Activated T-cell treated with anti-CD3 and anti-CD28 coated beads, Interleukin-2, amount 50 U/mL, for 4 hours (primary cell): ENCODE measurements at places on chromosomes 5 and 9. TPM values are rescaled to one million over a fixed set of nuclear protein-coding genes. Genes with fewer than 3 reads are reported as not detected.

GRCh38 chr5:58318468-58318867 is 141.4 kb downstream of the PLK2 start:
- no peak for DNase-seq

DNA sequence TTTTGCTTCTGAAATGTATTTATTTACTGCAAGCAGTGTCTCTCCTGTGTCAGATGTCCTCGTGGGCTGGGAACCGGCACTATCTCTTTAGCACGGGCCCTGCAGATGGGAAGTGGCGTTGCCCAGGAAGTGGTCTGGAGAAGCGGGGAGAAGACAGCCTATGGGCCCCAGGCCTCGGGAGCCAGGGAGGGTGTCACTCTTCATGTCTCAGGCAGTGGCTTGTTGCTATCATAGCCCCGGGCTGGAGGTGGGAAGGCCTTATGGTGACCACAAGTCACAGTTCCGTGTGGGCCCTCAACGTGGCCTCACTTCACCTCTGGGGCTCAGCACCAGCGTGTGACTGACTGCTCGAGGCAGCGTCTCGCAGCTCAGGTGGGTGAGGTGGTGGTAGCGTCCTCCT is 41.4 kb downstream of the SYK start:
- no peak for DNase-seq

DNA sequence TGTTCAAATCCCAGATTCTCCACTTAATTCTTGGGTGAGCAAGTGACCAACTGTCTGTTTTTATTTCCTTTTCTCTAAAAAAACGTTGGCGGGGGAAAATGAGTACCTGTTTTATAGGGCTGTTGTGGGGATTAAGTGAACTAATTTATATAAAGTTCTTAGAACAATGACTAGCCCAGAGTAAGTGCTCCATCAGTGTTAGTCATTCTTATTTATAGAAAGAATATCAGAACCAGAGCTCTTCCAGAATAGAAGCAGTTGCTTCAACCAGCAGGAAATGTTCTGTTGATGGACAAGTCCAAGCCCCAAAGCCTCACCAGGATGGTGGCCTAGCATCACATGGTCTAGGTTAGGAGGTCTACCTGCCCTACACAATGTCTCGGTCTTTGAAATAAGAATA is 379.2 kb downstream of the ACTL7B start:
- no peak for DNase-seq

GRCh38 chr5:154534457-154535050 is 56.5 kb upstream of the HAND1 start:
- DNase-seq: no peak

DNA sequence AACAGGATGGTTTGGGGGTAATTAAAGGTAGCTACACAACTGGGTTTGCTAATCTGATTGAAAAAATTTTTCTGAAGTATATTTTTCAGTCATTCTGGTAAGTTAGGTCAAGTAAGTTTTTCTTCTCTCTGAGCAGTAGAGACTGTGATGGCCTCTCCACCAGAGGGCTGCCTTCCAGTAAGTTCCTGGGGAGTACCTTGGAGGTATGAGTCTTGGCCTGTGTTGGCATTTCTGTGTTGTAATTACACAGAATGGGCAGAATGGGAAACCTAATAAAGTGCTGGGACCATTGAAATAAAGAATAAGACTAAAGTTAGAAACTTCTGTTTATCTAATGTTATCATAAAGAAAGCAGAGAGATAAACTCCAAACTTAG is 430.8 kb downstream of the ARHGEF28 start:
- no peak for DNase-seq

GRCh38 chr5:123104607-123105006 is 15.6 kb downstream of the PRDM6 start:
- DNase-seq: no peak

DNA sequence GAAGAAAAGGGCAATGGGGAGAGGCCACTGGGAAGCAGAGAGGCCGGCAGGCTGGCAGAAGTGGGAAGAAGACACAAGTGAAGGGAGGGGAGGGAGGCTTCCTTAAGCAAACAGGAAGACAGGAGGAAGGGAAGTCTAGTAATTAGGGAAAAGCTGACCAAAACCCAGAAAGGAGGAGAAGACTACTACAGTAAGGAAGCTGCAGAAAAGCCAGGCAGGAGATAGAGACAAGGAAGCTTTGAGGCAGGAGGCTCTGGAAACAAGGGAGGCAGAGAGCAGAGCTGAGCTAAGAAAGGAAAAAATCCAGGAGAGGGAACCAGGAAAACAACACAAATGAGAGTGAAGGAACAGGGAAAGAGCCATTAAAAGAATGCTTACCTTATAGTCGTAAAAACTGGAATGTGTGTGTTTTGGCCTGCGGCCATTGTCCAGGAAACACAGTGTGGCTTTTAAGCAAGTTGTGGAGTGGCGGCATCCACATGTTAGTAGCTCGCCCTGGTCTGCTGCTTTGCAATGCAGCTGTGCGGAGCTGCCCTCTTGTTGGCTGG is 317.1 kb upstream of the CLINT1 start:
- no peak for DNase-seq

DNA sequence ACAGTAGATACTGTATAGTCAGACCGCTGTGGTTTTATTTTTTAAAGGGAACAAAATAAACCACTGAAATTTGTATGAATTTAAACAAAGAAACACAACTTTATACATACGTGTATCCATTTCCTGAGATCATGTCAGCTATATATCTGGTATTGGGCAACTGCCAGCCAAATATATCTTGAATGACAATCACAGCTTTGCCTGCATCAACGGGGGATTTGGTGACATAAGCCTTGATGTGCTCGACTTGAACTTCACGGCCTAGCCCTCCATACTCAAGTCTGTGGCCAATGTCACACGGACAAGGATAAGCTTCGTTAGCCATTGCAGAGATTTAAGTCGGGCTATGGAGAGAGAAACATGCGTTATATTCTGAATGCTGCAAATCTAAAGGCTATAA is 17.3 kb downstream of the CMBL start:
- no peak for DNase-seq

DNA sequence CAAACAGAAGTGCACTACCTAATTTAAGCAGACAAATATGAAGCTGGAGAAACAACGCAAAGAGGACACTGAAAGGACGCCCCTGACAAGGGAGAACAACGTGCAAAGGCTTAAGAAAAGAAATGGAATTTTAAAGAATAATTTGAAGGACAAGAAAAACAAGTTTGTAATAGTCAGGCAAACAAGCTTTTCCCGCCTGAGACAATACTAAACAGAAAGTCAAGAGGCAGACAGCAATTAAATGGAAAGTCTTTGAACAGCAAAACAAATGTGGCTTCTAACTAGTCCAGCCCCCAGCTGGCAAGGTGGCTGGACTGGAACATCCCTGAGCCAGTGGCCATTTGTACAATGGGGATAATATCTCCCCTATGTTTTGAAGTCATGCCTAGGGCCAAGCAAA is 63.3 kb downstream of the SIL1 start:
- DNase-seq: no peak

DNA sequence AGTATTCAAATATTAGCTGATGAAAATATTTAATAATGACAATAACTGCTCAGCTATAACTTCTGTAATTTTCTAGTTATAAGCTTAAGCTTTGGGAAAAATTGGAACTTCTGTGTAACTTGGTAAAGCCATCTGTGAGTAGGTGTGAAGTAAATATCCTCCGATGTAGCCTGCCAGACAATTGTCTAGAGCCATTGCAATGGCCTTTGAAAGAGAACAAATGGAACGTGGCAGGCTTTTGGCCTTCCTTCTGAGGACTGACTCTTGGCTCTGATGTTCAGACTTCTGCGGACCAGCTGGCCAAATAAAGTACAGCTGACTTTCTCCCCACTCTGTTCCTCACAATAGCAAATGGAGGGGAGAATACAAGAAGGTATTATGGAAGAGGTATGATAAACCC is 203.4 kb upstream of the NMUR2 start:
- DNase-seq: no peak

- no peak for DNase-seq
These were observed 163.4 kb upstream of the PLPPR1 start for GRCh38 chr9:100865111-100865510.

DNA sequence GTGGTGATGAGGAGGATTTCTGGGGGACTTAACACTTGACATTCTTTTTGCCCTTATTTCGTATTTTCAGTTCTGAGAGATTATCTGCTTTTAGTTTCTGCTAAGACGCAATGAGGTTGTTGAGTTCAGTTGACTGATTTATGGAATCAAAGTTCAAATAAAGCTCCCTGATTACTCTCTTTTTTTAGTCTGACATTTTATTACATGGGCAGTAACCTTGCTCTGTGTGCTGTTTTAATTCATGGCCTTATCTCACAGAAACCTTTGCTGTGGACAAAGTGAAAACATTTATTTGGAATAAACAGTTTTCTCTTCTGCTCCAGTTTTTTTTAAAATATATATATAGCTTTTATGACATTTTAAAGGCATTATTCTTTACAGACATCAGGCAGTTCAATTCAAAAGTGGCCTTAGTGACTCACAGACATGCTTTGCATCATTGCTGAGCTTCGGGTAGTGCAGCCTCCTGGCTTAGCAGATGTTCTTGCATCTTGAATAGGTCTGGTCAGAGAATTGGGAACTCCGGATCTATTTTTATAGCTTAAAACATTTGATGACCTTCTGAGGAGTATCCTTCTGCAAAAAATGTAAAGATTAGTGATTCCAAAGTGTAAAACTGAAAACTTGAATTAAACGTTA is 162.9 kb downstream of the FAM170A start:
- DNase-seq: no peak

GRCh38 chr9:108156270-108156998 is 666.9 kb upstream of the KLF4 start:
- DNase-seq: no peak

DNA sequence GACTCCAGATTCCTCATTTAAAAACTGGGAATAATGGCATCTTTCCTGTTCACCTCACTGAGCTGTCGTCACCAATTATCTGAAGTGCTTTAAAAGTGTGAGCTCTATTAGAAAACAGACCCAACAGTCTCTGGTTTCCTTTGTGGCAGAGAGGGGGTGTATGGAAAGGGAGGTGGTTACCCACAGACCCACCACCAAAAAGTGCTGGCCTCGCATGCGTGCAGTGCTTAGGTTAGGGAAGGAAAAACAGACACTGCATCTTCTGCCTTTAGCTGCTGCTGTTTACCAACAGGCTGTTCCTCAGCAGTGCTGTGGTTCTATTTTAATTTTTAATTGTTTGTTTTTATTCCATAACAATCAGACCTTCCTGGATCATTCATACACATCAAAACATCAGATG is 249.6 kb downstream of the PIK3R1 start:
- peak; percentile 8 for DNase-seq

GRCh38 chr5:154862766-154863165 is 4.3 kb downstream of the CNOT8 start:
- no peak for DNase-seq

DNA sequence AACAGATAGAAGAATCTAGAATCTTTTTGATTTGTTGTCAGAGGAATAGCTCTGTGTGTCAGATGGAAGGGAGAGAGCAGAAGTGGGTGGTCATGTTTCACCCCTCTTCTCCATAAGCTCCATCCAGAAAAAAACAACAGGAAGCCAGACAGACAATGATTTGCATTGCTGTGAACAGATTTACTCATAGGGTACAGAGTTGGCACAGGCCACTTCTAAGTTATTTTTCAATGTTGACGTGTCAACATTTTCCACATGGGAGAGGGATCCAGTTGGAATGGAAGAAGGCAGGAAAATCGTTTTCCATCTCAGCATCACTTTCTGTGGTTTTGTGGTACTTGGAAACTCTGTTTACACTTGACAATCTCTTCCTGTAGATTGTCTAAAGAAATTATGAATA is 86.7 kb downstream of the INSYN2B start:
- no peak for DNase-seq

- DNase-seq: no peak
These were observed 291.4 kb downstream of the ARHGEF28 start for GRCh38 chr5:73917433-73917832.

DNA sequence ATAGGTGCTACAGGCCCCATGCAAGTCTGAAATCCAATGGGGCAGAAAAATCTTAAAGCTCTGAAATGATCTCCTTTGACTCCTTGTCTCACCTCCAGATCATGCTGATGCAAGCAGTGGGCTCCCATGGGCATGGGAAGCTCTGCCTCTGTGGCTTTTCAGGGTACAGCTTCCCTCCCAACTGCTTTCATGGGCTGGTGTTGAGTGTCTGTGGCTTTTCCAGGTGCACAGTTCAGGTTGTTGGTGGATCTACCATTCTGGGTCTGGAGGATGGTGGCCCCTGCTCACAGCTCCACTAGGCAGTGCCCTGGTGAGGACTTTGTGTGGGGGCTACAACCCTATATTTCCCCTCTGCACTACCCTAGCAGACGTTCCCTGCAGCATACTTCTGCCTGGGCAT is 103.5 kb downstream of the STARD4 start:
- no peak for DNase-seq

GRCh38 chr5:149865746-149866145 is 78.8 kb downstream of the PDE6A start:
- DNase-seq: no peak

- no peak for DNase-seq
These were observed 699.9 kb downstream of the MTRR start for GRCh38 chr5:8568858-8569257.

DNA sequence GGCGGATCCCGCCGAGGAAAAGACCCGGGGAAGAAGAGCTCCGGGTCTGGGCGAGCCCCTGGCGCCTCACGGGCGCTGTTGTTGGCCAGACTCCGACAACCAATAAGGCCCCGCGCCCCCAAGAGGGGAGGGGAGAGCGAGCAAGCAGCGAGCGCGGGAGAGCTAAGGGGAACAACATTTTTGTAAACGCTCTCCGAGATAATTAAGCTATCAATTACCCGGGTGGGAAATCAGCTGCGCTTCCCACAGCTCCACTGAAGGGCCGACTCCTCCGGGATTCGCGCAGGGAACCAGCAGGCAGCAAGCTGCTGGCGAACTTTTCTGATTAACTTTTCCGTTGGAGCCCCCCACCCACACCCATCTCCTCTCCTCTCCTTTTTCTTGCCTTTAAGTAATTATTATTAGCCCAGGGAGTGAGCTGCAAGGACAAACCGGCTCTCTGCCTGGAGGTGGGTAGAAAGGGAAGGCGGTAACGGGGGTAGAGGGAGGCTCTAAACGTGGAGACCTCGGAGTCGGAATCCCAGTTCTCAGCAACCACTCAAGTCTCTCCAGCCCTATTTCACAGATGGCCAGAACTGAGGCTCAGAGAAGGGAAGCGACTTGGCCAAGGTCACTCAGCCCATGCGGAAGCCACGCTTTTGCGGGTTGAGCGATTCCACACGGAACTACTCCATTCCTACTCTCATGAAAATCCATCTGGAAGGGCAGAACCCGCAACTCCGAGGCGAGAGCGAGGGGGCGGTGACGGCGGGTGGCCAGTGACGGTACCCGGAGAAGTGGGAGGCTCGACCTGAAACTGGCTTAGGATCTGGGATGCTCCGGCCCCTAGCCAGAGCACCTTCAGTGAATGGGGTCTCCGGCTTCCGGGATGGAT is 1.3 kb downstream of the ASTN2 start:
- no peak for DNase-seq

GRCh38 chr5:178427576-178428197 is 162.5 kb downstream of the COL23A1 start:
- no peak for DNase-seq

IL13 gene
- 12.5 TPM for total RNA-seq

ACER2 gene
- 0.76 TPM for total RNA-seq

OR1J2 gene
- total RNA-seq: not detected

HMCN2 gene
- total RNA-seq: 0.05 TPM

GBGT1 gene
- total RNA-seq: 3.0 TPM

TXNDC8 gene
- total RNA-seq: not detected

SPINK13 gene
- total RNA-seq: not detected

F12 gene
- total RNA-seq: 5.7 TPM

AJM1 gene
- 1.7 TPM for total RNA-seq

CREBRF gene
- total RNA-seq: 7.2 TPM

SNCB gene
- not detected for total RNA-seq

RNF183 gene
- not detected for total RNA-seq

FAM78A gene
- total RNA-seq: 29.8 TPM

SMIM32 gene
- not detected for total RNA-seq

CHSY3 gene
- total RNA-seq: not detected

HCN1 gene
- not detected for total RNA-seq

MARCOL gene
- not detected for total RNA-seq
